ENCODE measurements at places on chromosomes 12 and 14. TPM values are rescaled to one million over a fixed set of nuclear protein-coding genes. Genes with fewer than 3 reads are reported as not detected.
A peak's percentile ranks its signal among the peaks of the same experiment; 100 is the strongest.

- peak; percentile 83 for DNase-seq
These were observed 11.4 kb downstream of the TMEM121 start for GRCh38 chr14:105537580-105538474.

- DNase-seq = peak; percentile 21
These were observed 567.6 kb downstream of the BCL11B start for GRCh38 chr14:98704441-98704840.

DNA sequence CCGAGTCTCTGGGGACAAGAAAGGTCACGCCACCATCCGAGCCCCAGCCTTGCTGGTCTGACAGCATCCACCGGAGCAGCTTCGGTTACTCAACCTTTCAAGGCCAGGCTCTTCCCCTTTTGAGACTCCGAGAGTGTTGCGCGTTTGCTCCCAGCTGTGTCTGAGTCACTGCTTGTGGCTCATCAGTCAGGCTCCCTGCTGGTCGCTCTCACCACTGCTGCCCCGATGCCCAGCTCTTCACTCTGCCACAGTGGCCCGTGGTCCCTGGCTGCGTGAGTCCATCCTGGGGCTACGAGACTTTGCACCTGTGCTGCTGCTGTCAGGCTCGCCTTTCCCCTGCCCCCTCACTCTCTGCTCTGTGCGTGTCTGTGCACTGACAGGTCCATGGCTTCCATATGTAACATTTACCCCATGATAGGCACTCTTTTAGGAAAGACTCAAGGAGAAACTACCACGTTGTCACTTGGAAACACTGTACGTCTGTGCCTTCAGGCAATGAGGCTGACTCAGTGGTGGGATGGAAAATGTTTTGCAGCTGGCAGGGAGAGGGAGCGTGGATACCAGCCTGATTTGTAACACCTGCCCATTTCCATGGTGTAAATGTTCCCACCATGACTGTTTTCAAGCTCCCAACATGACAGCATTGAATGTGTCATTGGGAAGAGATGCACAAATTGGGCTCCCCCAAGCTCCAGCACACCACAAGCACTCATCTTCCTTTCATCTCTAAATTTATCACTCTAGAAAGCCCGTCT lies 350.7 kb downstream of the TMEM132D start:
- DNase-seq = no peak

GRCh38 chr14:29846339-29847055 lies 81.2 kb downstream of the PRKD1 start:
- DNase-seq = no peak

GRCh38 chr12:106112145-106112821 lies 26.5 kb downstream of the NUAK1 start:
- no peak for DNase-seq

- no peak for DNase-seq
These were observed 340.2 kb downstream of the C12orf75 start for GRCh38 chr12:105670672-105671071.

- no peak for DNase-seq
These were observed 233.4 kb downstream of the IPO8 start for GRCh38 chr12:30462249-30462648.

GRCh38 chr12:44143175-44143574 lies 307.3 kb downstream of the TMEM117 start:
- no peak for DNase-seq

DNA sequence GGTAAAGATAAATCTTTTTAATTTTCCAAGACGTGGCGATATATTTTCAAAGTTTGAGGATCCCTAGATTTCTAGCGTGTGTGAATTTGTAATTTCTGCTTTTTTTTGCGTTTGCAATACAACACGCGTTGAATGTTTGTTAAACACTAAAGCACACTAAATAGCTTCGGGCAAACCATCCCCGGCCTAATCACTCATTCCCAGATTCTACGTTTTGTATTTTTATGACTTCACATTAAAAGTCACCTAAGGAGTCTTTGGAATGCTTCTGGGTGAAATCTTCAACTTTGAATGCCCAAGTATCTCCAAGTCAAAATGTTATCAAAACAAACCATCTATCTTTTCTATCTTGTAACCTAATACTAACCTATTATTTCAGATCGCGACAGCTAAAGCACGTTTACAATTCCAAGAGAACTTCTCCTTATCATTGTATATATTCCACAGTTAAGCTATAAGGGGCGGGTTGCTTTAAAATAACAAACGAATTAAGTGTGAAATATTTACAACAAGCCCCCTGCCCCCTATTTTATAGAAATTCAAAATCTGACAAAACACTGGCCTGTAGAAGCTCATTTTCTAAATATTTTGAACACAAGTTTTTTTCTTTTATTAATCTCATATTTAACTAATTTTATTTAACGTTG lies 1.1 kb downstream of the ALX1 start:
- no peak for DNase-seq

DNA sequence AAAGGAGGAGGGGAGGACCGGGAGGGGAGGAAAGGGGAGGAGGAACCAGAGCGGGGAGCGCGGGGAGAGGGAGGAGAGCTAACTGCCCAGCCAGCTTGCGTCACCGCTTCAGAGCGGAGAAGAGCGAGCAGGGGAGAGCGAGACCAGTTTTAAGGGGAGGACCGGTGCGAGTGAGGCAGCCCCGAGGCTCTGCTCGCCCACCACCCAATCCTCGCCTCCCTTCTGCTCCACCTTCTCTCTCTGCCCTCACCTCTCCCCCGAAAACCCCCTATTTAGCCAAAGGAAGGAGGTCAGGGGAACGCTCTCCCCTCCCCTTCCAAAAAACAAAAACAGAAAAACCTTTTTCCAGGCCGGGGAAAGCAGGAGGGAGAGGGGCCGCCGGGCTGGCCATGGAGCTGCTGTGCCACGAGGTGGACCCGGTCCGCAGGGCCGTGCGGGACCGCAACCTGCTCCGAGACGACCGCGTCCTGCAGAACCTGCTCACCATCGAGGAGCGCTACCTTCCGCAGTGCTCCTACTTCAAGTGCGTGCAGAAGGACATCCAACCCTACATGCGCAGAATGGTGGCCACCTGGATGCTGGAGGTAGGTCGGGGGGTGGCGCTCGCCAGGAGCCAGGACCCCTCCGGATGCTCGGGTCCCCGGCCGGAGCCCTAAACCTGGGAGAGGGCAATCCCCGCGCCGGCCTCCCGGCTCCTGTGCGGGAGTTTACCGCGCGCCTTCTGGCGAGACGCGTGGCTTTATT lies at the start of gene CCND2:
TSS of gene CCND2 (plus strand) at position 111 of the 744 bp plus-strand sequence. CDS start at position 390, 279 bp downstream.
- peak; percentile 84 for DNase-seq

- peak; percentile 78 for DNase-seq
These were observed at the start of gene PLXNC1 for GRCh38 chr12:94147991-94148738. TSS of gene PLXNC1 (plus strand) at chr12:94148577. CDS start at chr12:94148972, 395 bp downstream.

DNA sequence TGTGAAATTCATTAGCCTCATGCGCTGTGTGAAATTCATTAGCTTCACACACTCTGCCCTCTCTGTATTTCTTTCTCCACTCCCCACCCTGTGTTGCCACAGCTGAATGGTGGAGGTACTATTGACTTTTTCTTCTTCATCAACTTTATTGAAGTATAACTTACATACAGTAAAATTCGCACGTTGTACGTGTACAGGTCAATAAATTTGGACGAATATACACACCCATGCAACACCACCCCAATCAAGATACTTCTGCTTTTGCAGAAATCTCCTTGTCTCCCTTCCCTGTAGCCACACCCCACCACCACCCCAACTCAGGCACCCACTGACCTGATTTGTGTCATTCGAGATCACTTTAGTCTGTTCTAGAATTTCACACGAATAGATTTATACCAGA lies 51.8 kb downstream of the FBXL14 start:
- no peak for DNase-seq

Gene SLC24A4
- not detected for total RNA-seq

Gene LARP4
- total RNA-seq = 51.3 TPM

Gene PRKD1
- total RNA-seq = not detected

Gene GAS2L3
- 6.8 TPM for total RNA-seq

Data from activated T-cell treated with anti-CD3 and anti-CD28 coated beads, Interleukin-2, amount 50 U/mL, for 72 hours (primary cell).